AG09309 (cell line): ENCODE measurements at places on chromosomes 4 and X.

DNA sequence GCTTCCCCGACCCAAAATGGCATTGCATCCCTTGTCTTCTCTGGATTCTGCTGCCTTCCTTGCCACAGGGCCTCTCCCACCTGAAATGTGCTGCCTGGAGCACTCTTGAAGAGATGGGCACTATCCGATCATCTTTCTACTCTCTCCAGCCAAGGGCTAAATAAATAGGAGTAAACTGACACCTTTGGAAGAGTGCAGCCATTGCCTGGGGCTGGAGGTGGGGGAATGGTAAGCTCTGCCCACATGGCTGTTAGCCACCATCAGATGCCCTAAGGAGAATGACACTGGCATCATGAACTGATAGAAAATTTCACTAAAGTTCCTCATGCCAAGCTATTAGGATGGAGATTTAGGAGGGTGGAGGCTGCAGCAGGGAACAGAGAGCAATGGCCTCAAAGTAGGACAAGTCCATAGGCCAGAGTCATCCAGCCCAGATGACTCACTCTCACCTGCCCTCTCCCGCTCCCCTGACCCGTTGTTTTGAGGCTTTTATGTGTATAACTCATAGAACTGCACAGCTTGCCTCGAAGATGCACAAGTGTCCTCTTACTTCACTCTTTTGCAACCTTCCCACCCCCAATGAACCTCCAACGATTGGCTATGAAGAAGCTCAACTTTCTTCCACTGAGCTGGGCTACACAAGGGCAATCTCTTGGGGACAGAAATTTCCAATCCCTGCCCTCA lies 822 bp upstream of the PFKFB1 start:
- DNase-seq = no peak

DNA sequence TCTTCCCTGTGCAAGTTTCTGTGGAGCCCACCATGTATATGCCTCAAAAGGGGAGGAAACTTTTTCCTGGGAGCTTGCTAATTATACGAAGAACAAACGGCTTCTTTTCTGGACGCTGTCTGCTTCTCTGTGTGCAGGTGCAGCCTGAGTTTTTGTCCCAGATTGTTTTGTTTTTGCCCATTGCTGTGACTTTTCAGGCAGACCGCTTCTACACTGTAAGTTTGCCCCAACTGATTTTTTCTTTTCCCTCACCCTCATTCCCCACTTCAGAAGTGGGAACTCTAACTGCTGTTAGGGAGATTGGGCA lies 51.9 kb downstream of the HMGB2 start:
- DNase-seq = no peak

DNA sequence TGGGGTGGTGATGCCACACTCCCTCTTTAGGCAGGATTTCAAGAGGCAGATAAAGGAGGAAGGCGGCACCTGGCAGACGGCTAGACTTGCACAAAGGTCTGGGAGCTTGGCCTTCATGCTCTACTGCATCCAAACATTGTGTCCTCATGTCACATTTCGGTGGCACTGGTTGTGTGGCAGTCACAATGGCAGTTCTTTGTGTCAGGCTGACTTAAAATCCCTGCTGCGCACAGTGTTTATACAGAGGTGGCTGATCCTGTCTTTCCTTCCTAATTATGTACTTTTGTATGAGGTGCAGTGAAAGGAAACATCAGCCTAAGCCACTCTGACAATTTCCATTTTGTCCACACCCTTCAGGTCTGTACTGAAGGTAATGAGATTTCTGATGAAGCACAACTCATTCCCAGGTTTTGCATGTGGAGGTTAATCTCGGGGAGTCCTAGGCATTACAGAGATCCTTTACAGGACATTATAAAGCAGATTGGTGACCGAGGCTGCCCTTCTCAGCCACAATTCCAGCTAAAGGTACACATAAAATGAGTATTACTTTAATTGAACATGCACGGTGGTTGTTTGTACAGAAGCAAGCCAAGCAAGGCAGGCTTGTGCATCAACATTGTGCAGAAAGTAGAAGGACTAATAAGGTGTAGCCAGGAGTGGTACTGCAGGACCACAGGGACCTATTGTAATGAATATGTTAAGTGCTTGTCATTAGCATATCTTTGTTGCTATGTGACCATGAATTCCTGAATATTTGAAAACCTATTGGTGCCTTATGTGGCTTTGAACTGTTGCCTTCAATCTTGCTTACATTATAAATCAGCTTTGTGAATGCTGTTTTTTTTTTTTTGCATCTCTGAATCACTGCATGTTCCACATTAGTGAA lies 147.6 kb downstream of the STK32B start:
- no peak for DNase-seq

- no peak for DNase-seq
Observed at GRCh38 chr4:38184404-38184803, 224.2 kb downstream of the PTTG2 start.

DNA sequence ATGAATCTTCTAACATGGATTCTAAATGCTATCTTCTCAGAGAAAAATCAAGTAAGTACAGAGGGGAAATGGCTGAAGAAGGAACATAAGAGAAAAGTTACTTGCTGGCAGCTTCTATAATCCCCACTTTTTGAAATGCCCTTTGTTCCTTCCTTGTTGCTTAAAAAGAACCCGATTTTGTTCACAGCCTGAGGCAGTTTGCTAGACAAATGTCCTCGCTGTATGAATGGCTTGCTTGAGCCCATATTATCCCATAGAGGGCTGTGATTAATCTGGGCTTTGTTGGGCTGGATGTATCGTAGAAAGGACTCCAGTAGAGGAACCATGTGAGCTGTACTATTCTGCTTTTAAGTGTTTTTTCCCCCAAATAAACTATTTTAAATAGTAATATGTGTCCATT lies 134.3 kb upstream of the FGF13 start:
- no peak for DNase-seq

DNA sequence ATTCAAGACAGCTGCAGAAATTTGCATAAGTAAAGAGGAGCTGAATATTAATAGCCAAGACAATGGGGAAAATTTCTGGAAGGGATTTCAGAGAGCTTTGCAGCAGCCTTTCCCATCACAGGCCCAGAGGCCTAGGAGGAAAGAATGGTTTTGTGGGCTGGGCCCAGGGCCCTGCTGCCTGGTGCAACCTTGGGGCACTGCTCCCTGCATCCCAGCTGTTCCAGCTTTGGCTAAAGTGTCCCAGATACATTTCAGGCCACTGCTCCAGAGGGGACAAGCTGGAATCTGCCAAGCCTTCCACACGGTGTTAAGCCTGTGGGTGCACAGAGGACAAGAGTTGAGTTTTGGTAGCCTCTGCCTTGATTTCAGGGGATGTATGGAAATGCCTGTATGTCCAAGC lies 185.6 kb upstream of the SFRP2 start:
- no peak for DNase-seq

DNA sequence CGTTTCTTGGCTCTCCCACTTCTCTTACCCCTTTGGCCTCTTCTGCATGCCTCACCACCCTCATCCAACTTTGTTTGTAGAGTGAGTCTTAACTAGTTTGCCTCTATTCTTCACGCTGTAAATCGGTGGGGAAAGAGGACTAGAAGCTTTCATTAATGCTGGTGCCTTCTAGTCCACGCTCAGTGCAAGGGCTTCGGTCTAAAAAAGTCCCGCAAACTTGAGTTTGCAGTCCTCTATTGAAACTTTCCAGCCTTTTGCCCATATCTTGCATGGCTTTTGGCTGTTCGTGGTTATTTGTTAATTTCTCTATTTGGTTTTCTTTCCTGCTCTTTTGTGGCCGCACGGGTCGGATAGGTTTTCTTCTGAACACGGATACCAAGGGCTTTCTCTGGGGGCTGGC lies 868 bp downstream of the DACH2 start:
- no peak for DNase-seq

DNA sequence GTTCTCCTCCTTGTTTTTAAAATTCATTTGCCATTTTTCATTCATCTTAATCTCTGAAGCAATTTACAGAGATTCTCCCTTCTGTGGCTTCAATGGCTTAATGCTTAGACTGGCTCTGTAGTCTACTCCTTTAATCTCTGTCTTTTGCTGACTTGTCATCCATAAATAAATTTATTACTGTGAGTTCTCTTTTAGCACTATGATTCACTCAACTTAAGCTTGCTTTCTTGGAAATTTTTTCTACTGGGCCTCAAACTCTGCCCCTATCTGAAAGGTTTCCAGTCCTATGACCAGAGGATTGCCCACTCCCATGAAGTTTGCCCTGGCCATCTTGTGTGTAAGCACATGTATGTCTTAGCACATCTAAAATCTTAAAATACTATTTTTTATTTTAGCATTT lies 251.1 kb downstream of the DCLK2 start:
- no peak for DNase-seq

DNA sequence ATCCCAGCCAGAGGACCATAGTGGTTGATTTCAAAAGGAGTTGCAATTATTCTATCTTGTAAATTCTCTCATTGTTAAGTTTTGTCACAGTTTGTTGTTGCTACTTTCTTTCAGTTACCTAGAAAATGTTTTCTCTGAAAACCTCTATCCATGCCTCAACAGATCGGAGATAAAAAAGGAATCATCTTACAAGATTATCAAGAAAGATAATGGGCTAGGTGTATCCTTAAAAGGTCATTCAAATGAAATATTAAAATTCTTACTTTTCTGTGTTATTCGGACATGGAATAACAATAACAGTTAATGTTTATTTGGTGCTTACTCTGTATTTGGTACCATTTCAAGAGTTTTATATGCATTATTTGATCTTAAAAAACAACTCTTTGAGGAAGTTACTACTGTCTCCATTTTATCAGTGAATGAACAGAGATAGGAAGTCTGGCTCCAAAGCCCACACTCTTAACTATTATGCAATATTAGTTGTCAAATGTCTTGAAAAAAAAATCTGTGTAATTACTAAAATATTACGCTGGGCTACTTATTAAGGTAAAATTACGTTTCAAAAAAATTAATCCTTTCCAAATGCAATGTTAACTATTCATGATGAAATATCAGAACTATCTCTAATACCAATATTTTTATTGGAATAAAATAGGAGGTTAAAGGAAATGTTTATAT lies 97.5 kb downstream of the SNCA start:
- no peak for DNase-seq

- DNase-seq = no peak
Observed at GRCh38 chr4:113007151-113007550, 42.3 kb upstream of the ANK2 start.

GRCh38 chrX:130974323-130974722 lies 71.3 kb upstream of the ENOX2 start:
- no peak for DNase-seq

DNA sequence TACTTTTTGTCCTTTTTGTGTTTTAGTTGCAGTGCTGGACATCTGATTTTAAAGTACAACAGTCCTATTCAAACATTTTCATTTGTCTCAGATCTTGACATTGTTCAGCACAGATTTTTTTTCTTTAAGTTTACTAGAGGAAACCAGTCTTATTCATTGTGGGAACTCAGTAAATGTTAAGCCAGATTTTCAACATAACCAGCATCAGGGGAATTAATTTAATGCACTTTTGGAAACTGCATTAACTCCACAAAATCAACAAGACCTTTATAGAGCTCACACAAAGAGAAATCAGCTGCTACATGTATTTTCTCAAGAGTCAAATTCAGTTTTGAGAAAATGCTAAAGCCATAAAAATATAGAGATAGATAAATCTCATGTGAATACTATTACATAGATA lies 9.9 kb downstream of the CPE start:
- no peak for DNase-seq

- no peak for DNase-seq
Observed at GRCh38 chr4:92047209-92047875, 256.4 kb upstream of the GRID2 start.

DNA sequence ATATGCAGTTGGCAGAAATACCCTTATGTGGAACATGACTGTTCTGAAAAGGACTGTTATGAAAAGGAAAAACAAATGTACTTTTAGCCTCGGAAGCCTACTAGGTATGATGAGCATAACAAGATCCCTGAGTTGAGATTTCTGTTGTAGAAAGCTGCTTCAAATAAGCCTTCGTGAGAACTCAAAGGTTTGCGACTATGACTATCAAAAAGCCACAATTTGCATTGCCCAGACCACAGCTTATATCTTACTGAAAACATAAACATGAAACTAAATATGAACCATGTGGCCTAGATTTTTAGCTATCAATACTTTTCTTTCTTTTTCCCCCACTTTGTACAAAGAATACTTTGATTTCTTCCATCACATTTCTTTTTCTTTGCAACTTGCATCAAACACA lies 398.2 kb upstream of the LCORL start:
- DNase-seq = no peak

DNA sequence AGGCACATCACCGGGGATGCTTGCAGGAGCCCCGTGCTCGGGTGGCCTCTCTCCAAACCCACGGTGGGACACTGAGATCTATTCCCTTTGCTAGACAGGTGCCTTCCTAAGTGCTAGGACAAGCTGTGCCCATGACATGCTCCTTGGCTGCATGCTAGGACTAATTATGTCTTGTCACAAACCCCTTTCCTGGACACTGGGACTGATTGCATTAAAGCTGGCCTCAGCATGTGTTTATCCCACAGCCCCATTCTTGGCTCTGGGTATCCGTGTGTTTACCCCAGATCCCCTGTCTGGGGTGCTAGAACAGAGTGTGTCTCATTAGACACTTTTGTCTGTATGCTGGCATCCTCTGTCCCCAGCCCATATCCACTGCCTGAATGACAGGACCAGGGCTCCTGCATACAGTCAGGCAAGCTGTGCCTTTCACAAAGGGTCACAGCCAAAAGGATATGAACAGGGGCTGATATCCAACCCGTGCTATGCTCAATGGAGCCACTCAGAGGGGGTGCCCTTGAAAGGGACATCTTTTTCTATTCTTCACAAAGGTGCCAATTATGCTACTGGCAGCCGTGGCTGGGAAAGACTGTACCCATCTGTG lies 9.2 kb upstream of the IQSEC2 start:
- DNase-seq = no peak
